ENCODE measurements at places on chromosomes 11 and 22.

- DNase-seq = no peak
Observed at GRCh38 chr22:37609240-37610152, 862 bp downstream of the GGA1 start.

DNA sequence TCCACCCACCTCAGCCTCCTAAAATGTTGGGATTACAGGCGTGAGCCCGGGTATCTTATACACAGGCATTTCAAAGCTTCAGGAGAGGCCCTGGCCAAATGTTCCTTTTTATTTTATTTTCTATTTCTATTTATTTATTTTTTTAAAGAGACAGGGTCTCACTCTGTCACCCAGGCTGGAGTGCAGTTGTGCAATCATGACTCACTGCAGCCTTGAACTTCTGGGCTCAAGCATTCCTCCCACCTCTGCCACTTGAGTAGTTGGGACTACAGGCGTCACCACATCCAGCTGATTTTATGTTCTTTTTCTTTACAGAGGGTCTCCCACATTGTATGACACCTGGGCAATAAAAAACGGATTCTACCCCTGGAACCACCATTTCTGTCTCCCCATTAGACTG, 71.2 kb downstream of the FBXO7 start:
- DNase-seq = no peak

GRCh38 chr11:85886089-85887056, 31.2 kb downstream of the CCDC83 start:
- DNase-seq = no peak

- DNase-seq = no peak
Observed at GRCh38 chr11:76086743-76087635, 119.3 kb downstream of the WNT11 start.

DNA sequence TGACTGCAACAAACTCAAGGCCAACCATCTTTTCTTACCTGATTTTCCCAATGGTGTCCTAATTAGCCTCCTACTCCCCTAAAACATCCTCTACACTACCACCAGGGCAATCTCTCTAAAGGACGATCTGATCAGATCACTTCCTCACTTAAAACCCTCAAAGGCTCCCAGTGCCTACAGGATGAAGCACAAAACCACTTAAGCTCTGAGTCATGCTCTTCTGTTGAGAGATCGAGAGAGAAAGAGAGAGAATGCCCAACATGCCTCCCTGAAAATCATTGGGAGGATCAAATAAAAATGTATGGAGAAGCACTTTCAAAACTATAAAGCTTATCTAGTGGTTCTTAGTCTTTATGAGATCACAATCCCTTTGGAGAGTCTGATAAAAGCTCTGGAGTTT, 171.1 kb downstream of the CADM1 start:
- DNase-seq = no peak

DNA sequence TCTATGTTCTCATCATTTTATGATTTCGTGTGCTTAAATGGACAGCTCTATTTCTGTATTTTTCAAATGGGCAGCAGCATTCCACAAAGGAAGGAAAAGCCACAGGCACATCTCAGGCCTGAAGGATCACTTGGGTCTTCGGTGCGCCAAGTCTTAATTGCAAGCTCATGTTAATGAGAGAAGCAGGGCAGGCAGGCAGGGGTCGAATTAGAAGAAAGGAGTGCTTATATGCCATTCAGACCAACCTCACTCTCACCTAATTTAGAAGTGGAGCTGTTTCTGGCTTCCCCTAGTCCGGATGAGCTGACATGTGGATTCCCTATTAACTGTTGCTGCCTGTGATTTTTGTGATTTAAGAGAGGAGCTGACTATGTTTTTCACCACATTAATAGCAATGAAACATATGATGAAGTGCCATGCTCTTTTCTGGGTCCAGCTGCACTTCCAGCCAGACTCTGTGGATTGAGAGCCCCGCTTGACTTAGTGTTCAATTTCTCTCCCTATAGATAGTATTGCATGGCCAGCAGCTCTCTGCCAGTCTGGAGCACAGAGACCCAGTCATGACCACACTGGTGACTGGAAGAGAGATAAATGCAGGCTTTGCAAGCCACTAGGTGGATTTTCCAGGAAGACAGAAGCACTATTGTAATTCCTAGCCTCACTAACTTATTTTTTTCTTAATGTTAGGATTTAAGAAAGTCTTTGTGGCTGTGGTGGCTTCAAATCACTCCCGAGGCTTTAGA, 373.9 kb upstream of the FAT3 start:
- no peak for DNase-seq

GRCh38 chr11:103494491-103494890, 385.3 kb downstream of the DYNC2H1 start:
- DNase-seq = no peak
